ENCODE measurements at places on chromosomes 7 and 10. TPM values are rescaled to one million over a fixed set of nuclear protein-coding genes. Genes with fewer than 3 reads are reported as not detected.
A peak's percentile ranks its signal among the peaks of the same experiment; 100 is the strongest.

The CDC14C gene
- not detected for total RNA-seq

DNA sequence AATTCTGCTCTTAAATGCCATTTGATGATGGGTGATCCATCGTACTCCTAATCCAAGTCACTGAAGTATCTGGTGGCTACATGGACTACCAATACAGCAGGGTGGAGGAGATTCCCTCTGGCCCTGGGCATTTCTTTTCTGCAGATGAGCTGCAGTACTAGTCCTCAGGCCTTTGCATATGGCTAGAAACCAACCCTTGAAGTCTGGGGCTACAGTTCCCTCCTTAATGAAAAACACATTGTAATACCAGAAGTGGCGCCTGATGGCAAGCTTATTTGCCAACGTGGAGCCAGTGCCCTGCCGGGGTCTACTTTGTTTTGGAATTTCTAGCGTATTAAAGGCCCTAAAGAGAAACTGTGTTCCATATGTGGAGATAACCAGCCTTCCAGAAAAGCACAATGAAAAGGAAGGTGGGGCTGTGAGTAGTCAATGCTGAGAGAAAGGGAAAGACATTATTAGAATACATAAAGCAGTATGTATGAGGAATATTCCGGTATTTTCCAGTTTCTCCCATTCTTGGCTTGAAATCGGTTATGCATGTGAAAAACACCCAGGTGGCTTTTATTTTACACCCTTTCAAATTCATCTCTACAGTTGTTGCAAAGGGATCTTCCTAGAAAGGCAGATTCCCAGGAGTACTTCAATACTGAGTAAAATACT lies 368.8 kb downstream of the PRPF18 start:
- H3K27me3 ChIP-seq = no peaks in the 10 kb centered on the region
- no peaks in the 10 kb centered on the region for H3K4me1 ChIP-seq
- H3K36me3 ChIP-seq = no peaks in the 10 kb centered on the region

DNA sequence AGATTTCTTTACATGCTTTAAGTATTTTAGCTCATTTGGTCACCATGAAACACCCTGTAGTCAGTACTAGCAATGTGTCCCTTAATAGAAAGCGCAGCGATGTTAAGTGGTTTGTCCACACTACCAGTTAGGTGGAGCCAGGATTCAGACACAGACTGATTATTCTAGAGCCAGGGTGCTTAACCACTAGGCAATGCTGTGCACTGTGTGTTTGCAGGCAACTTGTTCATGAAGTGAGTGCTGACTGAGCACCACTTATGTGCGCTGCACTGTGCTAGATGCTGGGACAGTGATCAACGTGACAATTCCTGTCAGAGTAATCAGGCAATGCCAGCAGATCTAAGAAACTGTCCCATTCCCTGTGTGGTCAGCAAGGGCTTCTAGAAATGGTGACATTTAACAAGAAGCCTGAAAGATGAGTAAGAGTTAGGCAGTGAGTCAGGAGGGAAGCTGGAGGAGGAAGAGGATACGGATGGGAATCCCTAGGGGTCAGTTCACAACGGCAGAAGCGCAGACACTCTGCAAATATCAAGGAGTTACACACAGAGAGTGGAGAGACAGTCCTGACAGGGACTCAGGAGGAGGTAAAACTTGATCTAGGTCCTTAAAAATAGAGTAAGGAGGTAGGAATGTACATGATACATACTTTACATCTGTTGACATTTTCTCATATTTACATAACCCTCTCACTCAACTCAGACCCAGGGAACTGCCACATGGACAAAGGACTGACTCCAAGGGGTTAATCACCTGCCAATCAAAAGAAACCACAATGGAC lies 69.7 kb upstream of the EGR2 start:
- no peaks in the 10 kb centered on the region for H3K36me3 ChIP-seq
- no peaks in the 10 kb centered on the region for H3K27me3 ChIP-seq
- H3K4me1 ChIP-seq = no peaks in the 10 kb centered on the region
- no peak for DNase-seq

The PARD3 gene
- 0.49 TPM for total RNA-seq

DNA sequence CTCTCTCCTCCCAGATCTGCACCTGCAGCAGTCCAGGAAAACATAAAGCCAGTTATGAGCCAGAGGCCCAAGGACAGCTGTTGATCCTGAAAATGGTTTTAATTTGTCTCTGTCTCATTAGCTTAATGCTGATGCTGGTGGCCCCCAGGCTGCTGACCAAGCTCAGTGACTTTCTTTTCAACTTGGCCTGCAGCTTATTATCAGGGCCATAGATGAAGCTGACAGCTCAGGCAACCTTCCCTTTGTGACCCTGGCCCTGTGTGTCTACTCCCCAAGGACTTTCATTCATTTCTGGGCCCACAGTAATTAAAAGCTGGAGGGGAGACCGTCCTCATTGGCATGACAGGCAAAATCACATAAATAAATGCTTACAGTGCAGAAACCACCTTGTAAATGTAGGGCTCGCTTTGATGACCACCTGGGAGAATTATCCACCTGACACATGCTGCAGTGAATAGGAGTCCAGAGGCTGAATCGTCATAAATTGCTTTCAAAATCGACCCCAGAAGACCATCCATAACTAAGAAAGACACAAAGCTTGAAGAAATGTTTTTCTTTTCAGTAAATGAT lies 138.5 kb downstream of the NPY start:
- no peak overlapping the region for H3K4me3 ChIP-seq
- no peaks in the 10 kb centered on the region for H3K4me1 ChIP-seq
- H3K36me3 ChIP-seq = no peaks in the 10 kb centered on the region
- H3K27ac ChIP-seq = no peak overlapping the region
- no peaks in the 10 kb centered on the region for H3K27me3 ChIP-seq

The NME8 gene
- 27.1 TPM for total RNA-seq

DNA sequence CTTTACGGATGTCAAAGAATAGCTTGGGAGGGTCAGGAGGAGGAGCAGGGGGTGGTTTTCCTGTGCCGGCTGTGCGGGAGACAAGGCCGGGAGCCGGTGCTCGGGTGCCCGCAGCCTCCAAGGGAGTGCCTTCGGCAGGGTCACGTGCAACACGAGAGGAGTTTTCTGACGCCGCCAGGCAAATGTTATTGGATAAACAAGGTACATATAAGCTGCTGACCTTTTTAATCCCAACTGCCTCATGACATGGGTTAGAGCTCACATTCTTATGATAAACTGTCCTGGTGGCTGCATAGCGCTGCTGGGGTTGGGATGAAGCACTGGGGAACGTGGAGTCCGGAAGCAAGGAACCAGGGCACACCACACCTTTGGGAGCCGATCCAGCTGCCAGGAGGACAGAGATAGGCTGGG lies 124.8 kb upstream of the PDLIM1 start:
- no peak for DNase-seq
- no peaks in the 10 kb centered on the region for H3K4me1 ChIP-seq
- H3K27me3 ChIP-seq = no peaks in the 10 kb centered on the region
- no peaks in the 10 kb centered on the region for H3K36me3 ChIP-seq
- H3K27ac ChIP-seq = no peak overlapping the region

The TRIM50 gene
- not detected for total RNA-seq

GRCh38 chr7:74598558-74598957 lies 59.0 kb upstream of the GTF2I start:
- H3K4me3 ChIP-seq = no peak overlapping the region
- H3K36me3 ChIP-seq = no peaks in the 10 kb centered on the region

DNA sequence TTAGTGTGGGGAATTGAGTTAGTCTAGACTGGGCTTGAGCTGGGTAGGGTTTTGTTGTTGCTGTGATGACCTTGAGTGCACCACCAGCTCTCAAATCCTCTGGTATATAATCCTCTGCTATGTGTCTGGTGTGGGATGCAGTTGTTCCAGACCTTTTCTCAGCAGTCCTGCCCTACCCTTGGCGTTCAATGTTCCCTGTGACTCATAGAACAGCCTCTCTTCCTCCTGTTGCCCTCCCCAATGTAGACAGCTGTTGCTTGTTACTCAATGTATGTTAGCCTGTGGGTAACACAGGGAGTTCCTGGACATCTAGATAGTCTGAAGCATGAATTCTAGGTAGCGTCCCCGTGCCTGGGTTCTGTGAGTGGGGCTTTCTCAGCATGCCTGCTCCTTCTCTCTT lies 19.8 kb downstream of the ACBD7 start:
- no peaks in the 10 kb centered on the region for H3K36me3 ChIP-seq
- H3K27me3 ChIP-seq = no peaks in the 10 kb centered on the region
- no peak overlapping the region for H3K27ac ChIP-seq
- H3K4me3 ChIP-seq = no peak overlapping the region

The STEAP1B gene
- total RNA-seq = 0.31 TPM

The SEMA3A gene
- total RNA-seq = 0.13 TPM

The HOXA10 gene
- total RNA-seq = 0.82 TPM

DNA sequence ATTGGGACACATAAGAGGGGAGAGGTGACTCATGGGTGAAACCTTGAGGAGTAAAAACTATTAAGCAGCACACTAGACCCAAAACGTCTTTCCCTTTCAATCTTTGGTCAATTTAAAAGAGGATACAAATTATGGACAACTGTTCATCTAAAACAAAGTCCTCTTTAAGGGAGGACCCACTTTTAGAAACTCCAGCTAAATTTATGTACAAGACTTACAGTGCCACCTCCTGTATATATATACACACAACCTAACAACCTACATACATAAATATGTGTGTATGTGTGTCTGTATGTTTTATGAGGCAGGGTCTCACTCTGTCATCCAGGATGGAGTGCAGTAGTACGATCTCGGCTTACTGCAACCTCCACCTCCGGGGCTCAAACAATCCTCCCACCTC lies 18.1 kb upstream of the ZC3HAV1 start:
- no peaks in the 10 kb centered on the region for H3K36me3 ChIP-seq
- H3K27ac ChIP-seq = no peak overlapping the region
- H3K27me3 ChIP-seq = no peaks in the 10 kb centered on the region
- DNase-seq = peak; percentile 48

- H3K27ac ChIP-seq = no peak overlapping the region
- H3K4me1 ChIP-seq = no peaks in the 10 kb centered on the region
- no peaks in the 10 kb centered on the region for H3K36me3 ChIP-seq
- H3K27me3 ChIP-seq = no peaks in the 10 kb centered on the region
Measured at GRCh38 chr7:68730194-68730593, 868.1 kb upstream of the AUTS2 start.

GRCh38 chr10:72659694-72660093 lies 32.2 kb upstream of the MCU start:
- H3K27ac ChIP-seq = no peak overlapping the region
- no peak for DNase-seq
- H3K36me3 ChIP-seq = no peaks in the 10 kb centered on the region
- H3K27me3 ChIP-seq = no peaks in the 10 kb centered on the region
- no peak overlapping the region for H3K4me3 ChIP-seq

The PAX4 gene
- not detected for total RNA-seq

DNA sequence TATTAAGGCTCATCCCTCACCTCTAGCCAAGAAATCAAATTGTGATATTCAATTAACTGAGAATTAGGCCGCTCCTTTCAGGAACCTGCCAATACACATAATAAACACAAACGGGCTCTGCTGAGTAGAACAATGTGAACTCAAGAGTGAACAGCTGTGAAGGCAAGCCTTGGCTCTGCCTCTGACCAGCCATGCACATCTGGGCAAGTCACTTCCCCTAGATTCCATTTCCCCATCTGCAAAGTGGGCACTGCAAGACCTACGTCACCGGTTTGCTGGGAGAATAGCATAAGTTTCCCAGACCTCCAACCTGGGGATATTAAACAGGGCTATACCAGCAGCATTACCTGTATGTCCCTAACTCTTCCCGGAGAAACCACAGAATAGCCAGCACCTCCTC lies 355.2 kb downstream of the TNS3 start:
- no peak for DNase-seq
- no peak overlapping the region for H3K27ac ChIP-seq
- H3K4me3 ChIP-seq = no peak overlapping the region
- no peaks in the 10 kb centered on the region for H3K36me3 ChIP-seq
- no peaks in the 10 kb centered on the region for H3K27me3 ChIP-seq
- H3K4me1 ChIP-seq = peaks cover 5% of the 10 kb centered on the region

The AGBL3 gene
- 1.4 TPM for total RNA-seq

- no peak overlapping the region for H3K4me3 ChIP-seq
- no peaks in the 10 kb centered on the region for H3K27me3 ChIP-seq
- DNase-seq = no peak
- no peaks in the 10 kb centered on the region for H3K36me3 ChIP-seq
Measured at GRCh38 chr7:37833818-37834146, 14.6 kb upstream of the NME8 start.

GRCh38 chr7:125383324-125383723 lies 453.7 kb upstream of the POT1 start:
- no peaks in the 10 kb centered on the region for H3K36me3 ChIP-seq
- no peak overlapping the region for H3K4me3 ChIP-seq
- H3K4me1 ChIP-seq = no peaks in the 10 kb centered on the region
- no peak for DNase-seq

GRCh38 chr7:54722502-54722901 lies 36.5 kb downstream of the SEC61G start:
- no peak for DNase-seq
- no peak overlapping the region for H3K4me3 ChIP-seq
- H3K27me3 ChIP-seq = no peaks in the 10 kb centered on the region
- H3K27ac ChIP-seq = no peak overlapping the region

The CDK1 gene
- total RNA-seq = 1.1 TPM

The CYP3A4 gene
- not detected for total RNA-seq

GRCh38 chr7:47817917-47818316 lies 130.3 kb downstream of the PKD1L1 start:
- no peaks in the 10 kb centered on the region for H3K36me3 ChIP-seq
- no peak overlapping the region for H3K27ac ChIP-seq
- no peaks in the 10 kb centered on the region for H3K4me1 ChIP-seq
- DNase-seq = no peak
- H3K27me3 ChIP-seq = no peaks in the 10 kb centered on the region

The HOXA7 gene
- not detected for total RNA-seq

DNA sequence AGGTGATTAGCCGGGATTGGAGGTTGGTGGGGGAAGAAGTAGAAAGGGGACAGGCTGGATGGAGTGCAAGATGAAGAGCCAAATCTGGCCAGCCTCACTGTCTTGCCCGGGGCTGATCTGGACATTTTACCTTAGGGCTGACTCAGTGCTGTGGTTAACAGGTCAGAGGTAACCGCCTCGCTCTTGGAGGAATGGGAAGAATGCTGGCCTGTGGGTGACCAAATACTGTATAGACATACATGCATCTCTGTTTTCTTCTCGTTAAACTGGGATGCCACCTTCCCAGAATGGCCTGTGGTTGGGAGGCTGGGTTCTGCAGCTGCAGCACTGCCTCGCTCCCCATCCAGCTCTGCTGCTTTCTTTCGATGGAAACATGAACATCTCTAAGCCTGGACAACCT lies 120.0 kb downstream of the SEC23IP start:
- no peaks in the 10 kb centered on the region for H3K36me3 ChIP-seq
- H3K4me1 ChIP-seq = no peaks in the 10 kb centered on the region
- H3K27me3 ChIP-seq = no peaks in the 10 kb centered on the region
- H3K4me3 ChIP-seq = no peak overlapping the region
- no peak for DNase-seq

The UFSP1 gene
- total RNA-seq = 1.0 TPM

DNA sequence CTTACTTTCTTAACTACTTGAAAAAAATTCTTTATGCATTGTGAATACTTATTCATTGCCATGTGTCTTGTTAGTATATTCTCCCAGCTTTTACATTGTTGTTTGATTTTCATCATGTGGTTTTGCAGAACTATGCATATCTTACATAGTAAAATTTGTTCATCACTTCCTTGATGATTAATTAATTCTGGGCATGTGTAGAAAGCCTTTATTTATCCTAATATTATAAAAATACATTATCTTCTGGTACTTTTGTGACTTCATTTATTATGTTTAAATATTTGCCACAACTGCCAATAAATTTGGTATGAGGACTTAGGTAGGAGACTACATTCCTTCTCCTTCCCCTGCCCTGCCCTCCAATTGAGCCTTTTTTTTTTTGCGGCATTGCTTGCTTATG lies 166.0 kb upstream of the ZNF32 start:
- peaks cover 24% of the 10 kb centered on the region for H3K4me1 ChIP-seq
- no peaks in the 10 kb centered on the region for H3K27me3 ChIP-seq
- DNase-seq = no peak
- H3K27ac ChIP-seq = no peak overlapping the region
- H3K36me3 ChIP-seq = no peaks in the 10 kb centered on the region

Data from natural killer cell (primary cell).